GM23248 (cell line): ENCODE measurements at places on chromosomes 5 and 9.

- no peak for DNase-seq
- no peak overlapping the region for H3K4me3 ChIP-seq
- H3K4me1 ChIP-seq, result peaks cover 4% of the 10 kb centered on the region; the same call in 1 of the 2 replicates
- H3K36me3 ChIP-seq, result peaks cover 26% of the 10 kb centered on the region
- H3K27me3 ChIP-seq, result no peaks in the 10 kb centered on the region
- H3K27ac ChIP-seq, result no peak overlapping the region
Measured at GRCh38 chr5:109823597-109823996, 133.9 kb downstream of the MAN2A1 start.

GRCh38 chr9:98324801-98325200 is 69.4 kb upstream of the TBC1D2 start:
- H3K36me3 ChIP-seq, result no peaks in the 10 kb centered on the region
- DNase-seq, result no peak
- no peak overlapping the region for H3K4me3 ChIP-seq
- H3K27ac ChIP-seq, result peak overlapping the region; percentile 56
- peaks cover 30% of the 10 kb centered on the region for H3K4me1 ChIP-seq

- no peak overlapping the region for H3K4me3 ChIP-seq
- no peaks in the 10 kb centered on the region for H3K4me1 ChIP-seq
- H3K36me3 ChIP-seq, result no peaks in the 10 kb centered on the region
- H3K27ac ChIP-seq, result no peak overlapping the region
Measured at GRCh38 chr5:170276140-170276539, 21.4 kb downstream of the LCP2 start.

DNA sequence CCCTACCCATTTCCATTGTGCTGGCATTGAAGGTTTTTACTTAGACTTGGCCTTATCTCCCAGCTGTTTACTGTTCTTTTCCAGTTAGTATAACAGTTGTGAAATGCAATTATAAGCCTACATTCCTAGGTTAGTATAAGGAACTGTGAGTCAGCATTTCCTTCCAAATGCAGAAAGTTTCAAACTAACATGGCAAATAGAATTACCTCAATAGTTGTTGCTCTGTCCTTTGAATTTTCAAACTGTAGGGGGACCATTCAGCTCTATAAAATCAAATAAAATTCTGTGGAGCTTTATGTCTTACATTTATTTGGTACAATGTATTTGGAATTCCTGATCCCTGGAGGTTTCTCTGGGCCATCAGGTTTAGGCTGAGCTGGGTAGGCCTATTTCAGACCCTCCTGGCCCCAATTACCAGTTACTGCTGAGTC is 47.2 kb downstream of the ARHGEF28 start:
- H3K27me3 ChIP-seq, result no peaks in the 10 kb centered on the region
- no peak overlapping the region for H3K4me3 ChIP-seq
- DNase-seq, result peak; percentile 96
- peaks cover 27% of the 10 kb centered on the region for H3K4me1 ChIP-seq

DNA sequence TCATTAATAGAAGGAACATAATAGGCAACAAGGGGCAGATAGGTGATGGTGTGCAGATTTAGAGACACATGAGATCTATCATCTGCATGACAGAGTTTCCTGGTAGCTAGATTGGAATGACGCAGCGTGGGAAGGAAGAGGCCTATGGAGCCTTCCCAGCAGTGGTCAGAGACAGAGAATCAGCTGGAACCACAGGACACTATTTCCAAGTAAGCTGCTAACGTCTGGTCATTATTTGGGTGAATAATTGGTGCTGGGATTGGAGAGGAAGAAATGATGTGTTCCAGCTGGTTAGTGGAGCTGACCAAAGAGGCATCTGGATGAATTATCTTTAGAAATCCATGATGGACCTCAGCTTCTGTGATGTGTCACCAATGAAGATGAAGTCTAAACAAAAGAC is 91.2 kb upstream of the PRR16 start:
- no peak overlapping the region for H3K4me3 ChIP-seq
- no peaks in the 10 kb centered on the region for H3K36me3 ChIP-seq
- no peaks in the 10 kb centered on the region for H3K27me3 ChIP-seq
- DNase-seq, result no peak
- no peak overlapping the region for H3K27ac ChIP-seq
- H3K4me1 ChIP-seq, result peaks cover 3% of the 10 kb centered on the region; the same call in 1 of the 2 replicates

GRCh38 chr9:12934545-12935272 is 159.9 kb downstream of the LURAP1L start:
- H3K4me1 ChIP-seq, result peaks cover 31% of the 10 kb centered on the region
- peak; percentile 40 for DNase-seq
- H3K27ac ChIP-seq, result peak overlapping the region; percentile 42
- H3K4me3 ChIP-seq, result no peak overlapping the region
- H3K27me3 ChIP-seq, result no peaks in the 10 kb centered on the region

DNA sequence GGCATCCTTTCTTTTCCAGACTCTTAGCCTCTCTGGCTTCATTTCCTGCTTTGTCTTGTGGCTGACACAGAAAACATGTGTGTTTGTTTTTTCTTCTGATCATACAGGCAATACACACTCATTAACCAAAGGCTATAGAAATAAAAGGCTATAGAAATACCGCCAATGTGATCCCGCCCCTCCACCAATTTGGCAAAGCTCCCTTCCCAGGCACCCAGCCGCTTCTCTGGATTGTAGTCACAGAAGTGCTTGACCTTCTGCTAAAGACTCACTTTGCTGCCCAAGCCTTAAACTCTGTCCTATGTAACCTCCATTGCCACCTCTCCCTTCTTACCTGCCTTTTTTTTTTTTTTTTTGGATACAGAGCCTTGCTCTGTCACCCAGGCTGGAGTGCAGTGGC is 5.3 kb downstream of the TXNDC15 start:
- H3K4me3 ChIP-seq, result no peak overlapping the region
- no peaks in the 10 kb centered on the region for H3K36me3 ChIP-seq

DNA sequence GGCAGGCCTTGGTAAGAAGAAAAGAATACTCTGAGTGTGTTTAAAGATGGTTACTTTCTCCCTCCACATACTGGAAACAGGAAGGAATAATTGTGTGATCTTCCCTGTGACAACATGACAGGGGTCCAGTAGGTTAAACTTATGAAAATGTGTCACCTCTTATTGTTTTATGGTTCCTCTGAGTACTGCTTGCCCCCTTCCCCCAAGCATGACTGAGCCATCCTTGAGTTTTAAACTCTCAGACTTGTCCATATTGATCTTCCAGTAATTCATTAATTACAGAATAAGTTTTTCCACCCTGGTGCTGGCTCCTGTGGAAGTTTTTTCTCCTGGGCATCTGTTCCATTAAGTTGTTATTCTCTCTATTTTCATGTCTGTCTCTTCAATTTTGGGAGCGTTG is 95.8 kb downstream of the CNTLN start:
- no peak for DNase-seq
- H3K36me3 ChIP-seq, result no peaks in the 10 kb centered on the region
- no peaks in the 10 kb centered on the region for H3K27me3 ChIP-seq
- H3K27ac ChIP-seq, result no peak overlapping the region

DNA sequence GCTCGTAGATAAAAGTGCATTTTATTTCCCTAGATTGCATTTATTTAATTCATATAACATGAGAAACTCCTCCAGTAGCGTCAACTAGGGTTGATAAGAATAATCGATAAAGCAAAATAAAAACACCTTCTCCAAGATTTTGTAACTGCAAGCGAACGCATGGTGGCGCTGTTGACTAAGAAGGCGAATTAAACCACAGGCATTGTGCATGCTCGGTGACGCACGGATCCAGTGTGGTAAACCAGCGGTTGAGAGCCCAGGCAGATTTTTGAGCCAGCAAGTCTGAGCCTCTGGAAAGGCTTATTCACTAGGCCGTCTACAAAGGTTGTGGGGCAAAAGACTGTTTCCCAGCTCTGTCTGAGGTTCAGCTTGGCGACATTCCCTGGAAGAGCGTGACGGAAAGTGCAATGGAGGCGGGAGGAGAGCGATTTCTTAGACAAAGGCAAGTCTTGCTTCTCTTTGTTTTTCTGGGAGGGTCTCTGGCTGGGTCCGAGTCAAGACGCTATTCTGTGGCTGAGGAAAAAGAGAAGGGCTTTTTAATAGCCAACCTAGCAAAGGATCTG is at the start of gene PCDHB3:
Gene PCDHB3 (plus strand): TSS at position 231 of the 563 bp plus-strand sequence. CDS start 177 bp downstream, at position 408.
- H3K4me3 ChIP-seq, result no peak within 1 kb of the TSS
- H3K36me3 ChIP-seq, result no peaks in the 10 kb centered on the region
- H3K27me3 ChIP-seq, result no peaks in the 10 kb centered on the region
- DNase-seq, result peak; percentile 79
- H3K27ac ChIP-seq, result no peak within 1 kb of the TSS

DNA sequence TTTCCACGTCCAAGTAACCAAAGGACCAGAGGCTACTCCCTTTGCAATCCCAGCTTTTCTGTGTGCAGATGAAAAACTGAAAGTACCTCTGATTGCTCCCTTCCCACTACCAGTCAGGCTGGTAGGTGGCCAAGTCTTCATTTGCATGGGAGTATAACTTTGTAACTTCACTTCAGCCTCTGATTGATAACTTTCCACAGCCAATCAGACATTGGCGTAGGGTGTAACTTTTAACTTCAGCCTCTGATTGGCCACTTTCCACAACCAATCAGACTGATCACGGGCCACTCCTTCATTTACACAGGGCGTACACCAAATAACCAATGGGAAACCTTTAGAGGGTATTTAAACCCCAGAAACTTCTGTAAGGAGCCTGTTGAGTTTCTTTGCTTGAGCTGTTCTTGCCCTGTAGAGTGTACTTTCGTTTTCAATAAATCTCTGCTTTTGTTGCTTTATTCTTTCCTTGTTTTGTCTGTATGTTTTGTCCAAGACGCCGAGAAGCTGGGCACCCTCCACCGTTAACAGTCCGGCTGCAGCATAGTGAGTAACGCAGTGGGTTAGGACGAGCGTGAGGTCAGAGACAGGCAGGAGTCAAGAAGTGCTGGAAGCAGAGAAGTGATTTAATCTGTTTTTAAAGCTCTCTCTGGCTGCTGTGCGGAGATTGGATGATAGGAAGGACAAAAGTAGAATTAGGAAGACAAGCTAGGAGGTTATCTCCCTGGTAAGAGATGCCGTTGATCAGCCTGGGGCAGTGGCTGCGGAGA is 3.5 kb upstream of the EXOSC2 start:
- peak; percentile 97 for DNase-seq
- H3K4me1 ChIP-seq, result peaks cover 10% of the 10 kb centered on the region
- H3K27ac ChIP-seq, result peak overlapping the region; percentile 68
- H3K27me3 ChIP-seq, result no peaks in the 10 kb centered on the region
- H3K4me3 ChIP-seq, result peak overlapping the region; percentile 83

- no peak overlapping the region for H3K4me3 ChIP-seq
- H3K27ac ChIP-seq, result no peak overlapping the region
- no peak for DNase-seq
- no peaks in the 10 kb centered on the region for H3K36me3 ChIP-seq
Measured at GRCh38 chr5:29795096-29795652, 1398.3 kb upstream of the CDH6 start.

DNA sequence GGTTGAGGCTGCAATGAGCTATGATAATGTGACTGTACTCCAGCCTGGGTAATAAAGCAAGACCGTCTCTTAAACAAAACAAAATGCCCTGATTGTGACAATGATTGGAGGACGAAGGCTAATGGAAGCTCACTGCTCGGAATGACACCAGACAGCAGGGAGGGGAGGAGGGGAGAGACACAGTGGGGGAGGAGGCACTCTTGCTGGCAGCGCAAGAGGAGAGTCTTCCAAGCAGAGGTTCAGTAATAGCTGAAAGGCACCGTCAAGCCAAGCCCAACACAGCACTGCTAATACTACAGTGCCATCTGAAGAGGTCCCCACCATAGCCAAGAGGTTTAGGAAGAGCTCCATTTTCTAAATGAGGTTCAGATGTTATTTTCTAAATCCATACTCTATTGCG is 102.3 kb downstream of the GLDC start:
- peak; percentile 3 for DNase-seq
- no peak overlapping the region for H3K4me3 ChIP-seq
- no peaks in the 10 kb centered on the region for H3K27me3 ChIP-seq
- no peaks in the 10 kb centered on the region for H3K4me1 ChIP-seq

- peaks cover 17% of the 10 kb centered on the region for H3K4me1 ChIP-seq
- H3K27me3 ChIP-seq, result no peaks in the 10 kb centered on the region
- no peak for DNase-seq
- no peak overlapping the region for H3K27ac ChIP-seq
- peaks cover 42% of the 10 kb centered on the region for H3K36me3 ChIP-seq
- no peak overlapping the region for H3K4me3 ChIP-seq
Measured at GRCh38 chr5:32589416-32589815, 4.1 kb downstream of the SUB1 start.

- H3K4me1 ChIP-seq, result no peaks in the 10 kb centered on the region; the same call in 1 of the 2 replicates
- no peaks in the 10 kb centered on the region for H3K27me3 ChIP-seq
- H3K36me3 ChIP-seq, result no peaks in the 10 kb centered on the region
- no peak for DNase-seq
- H3K4me3 ChIP-seq, result no peak overlapping the region
- H3K27ac ChIP-seq, result no peak overlapping the region
Measured at GRCh38 chr5:68441309-68442073, 225.9 kb downstream of the PIK3R1 start.

- peaks cover 27% of the 10 kb centered on the region for H3K4me1 ChIP-seq
- H3K27me3 ChIP-seq, result no peaks in the 10 kb centered on the region
- H3K36me3 ChIP-seq, result no peaks in the 10 kb centered on the region
- peak overlapping the region; percentile 76; the same call in 1 of the 2 replicates for H3K27ac ChIP-seq
Measured at GRCh38 chr9:438961-439768, 224.5 kb downstream of the DOCK8 start.

DNA sequence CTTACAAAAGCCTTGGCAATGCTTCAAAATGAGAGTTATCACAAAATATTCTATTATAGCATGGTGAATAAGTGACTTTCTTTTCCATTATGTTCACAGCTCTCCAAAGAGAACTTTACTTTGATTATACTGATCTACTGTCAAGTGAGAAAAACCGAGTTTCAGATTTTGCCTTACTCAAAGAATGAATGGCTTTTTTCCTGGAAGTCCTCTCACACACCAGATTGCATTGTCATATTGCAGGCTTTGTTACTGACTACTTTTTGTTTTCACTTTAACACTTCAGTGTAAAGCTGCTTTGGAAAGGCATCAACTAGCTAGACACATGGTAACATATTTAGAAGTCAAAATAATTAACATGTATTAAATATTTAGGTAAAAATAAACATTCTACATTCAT is 765.2 kb upstream of the NUDT12 start:
- H3K4me1 ChIP-seq, result no peaks in the 10 kb centered on the region
- H3K36me3 ChIP-seq, result no peaks in the 10 kb centered on the region
- DNase-seq, result no peak
- no peaks in the 10 kb centered on the region for H3K27me3 ChIP-seq
- H3K27ac ChIP-seq, result no peak overlapping the region

- DNase-seq, result no peak
- H3K4me1 ChIP-seq, result peaks cover 8% of the 10 kb centered on the region
- H3K27me3 ChIP-seq, result no peaks in the 10 kb centered on the region
- no peak overlapping the region for H3K27ac ChIP-seq
Measured at GRCh38 chr9:133059623-133060022, 2.2 kb upstream of the CEL start.

- H3K4me1 ChIP-seq, result peaks cover 6% of the 10 kb centered on the region; the same call in 1 of the 2 replicates
- no peaks in the 10 kb centered on the region for H3K36me3 ChIP-seq
- no peak for DNase-seq
- H3K27ac ChIP-seq, result no peak overlapping the region
Measured at GRCh38 chr5:66358741-66359140, 214.6 kb downstream of the SREK1 start.
